ENCODE measurements at places on chromosomes 7 and 10.
A peak's percentile ranks its signal among the peaks of the same experiment; 100 is the strongest.

GRCh38 chr7:116702046-116702785, 30.2 kb downstream of the MET start:
- DNase-seq: no peak

- DNase-seq: no peak
These were observed 183.1 kb upstream of the YAE1 start for GRCh38 chr7:39383136-39383535.

DNA sequence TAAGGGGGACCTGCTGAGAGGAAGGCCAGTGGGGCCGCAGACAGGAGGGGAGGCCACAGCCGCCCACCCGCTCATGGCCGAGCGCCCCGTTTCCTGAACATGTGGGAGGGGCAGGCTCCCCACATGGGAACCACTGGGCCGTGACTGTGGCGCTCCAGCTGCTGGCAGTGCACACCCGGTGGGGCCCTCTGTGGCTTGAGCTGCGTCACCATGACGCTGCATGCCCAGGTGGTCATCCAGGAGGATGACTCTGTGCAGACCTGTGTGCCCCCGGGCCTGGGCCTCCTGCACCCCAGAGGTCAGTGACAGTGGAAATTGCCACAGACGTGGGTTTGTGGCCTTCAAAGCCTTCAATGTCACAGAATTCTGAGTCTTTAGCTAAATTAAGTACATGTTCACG, 85.1 kb downstream of the MGMT start:
- DNase-seq: peak; percentile 15

DNA sequence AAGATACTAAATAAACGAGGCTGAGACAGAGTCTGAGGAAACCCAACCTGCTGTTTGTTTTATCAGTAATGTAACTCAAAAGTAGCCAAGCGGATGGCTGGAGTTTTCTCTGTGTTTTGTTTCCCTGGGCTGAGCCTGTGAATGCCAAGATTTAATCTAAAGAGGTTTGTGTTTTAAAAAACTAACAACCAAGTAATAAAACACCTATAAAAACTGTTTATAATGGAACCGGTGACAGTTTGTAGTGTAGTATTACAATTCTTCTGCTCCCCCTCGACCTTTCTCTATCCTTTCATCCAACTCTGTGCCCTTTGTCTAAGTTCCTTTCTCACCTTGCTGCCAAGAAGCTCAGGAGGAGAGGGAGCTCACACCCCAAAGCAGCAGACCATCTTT, 2.6 kb upstream of the KAT6B start:
- DNase-seq: no peak

DNA sequence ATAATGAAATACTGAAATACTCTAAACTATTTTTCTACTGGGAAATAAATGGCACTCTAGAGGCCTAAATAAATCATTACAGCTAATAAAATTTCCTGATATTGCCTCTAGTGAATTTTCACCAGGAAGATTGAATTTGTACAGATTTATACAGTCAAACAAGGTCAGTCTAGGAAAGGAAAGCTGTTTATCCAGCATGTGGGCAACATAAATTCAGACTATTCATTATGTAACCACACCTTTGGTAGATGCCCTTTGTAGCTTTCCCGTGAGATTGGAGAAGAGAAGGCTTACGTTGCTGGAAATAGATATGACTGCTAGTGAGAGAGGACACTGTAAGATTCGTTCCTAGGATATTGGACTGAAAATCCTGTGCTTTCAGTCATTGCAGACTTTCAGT, 35.2 kb upstream of the PNLIP start:
- no peak for DNase-seq

- no peak for DNase-seq
These were observed 61.9 kb upstream of the ADO start for GRCh38 chr10:62742536-62743061.

DNA sequence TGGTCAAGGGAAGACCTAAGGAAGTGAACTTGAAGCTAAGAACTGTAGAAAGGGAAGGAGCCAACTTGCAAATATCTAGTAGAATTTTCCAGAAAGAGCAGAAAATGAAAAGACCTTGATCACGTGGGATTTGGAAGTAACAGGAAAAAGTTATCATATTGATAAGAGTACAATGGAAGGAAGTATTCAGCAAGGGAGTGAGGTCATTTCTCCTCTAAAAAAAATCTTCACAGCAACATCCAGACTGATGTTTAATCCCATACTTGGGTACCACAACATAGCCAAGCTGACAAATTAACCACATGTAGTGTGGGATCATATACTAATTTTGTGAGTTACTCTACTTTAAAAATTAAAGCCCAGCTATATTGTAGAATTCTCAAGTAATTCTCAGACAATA, 207.0 kb upstream of the CXCL12 start:
- DNase-seq: no peak

DNA sequence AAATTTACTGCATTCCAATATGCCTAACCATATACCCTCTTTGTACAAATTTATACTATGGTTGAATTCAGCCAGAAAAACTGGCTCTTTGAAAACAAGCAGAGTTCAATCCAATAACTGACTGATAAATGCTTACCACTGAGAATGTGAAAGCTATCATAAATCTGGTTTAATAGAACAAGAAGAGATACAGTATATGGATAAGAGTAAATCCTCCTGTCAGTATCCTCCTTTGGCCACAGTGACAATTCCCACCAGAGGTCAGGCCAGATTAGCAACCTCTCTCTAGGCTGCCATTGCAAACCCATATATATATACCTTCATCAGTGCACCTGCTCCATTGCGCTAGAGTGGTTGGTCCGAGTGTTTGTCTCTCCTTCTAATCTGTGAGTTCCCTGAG, 647.2 kb downstream of the GRM8 start:
- no peak for DNase-seq

GRCh38 chr10:80684259-80684658, 146.6 kb downstream of the SH2D4B start:
- peak; percentile 51 for DNase-seq

DNA sequence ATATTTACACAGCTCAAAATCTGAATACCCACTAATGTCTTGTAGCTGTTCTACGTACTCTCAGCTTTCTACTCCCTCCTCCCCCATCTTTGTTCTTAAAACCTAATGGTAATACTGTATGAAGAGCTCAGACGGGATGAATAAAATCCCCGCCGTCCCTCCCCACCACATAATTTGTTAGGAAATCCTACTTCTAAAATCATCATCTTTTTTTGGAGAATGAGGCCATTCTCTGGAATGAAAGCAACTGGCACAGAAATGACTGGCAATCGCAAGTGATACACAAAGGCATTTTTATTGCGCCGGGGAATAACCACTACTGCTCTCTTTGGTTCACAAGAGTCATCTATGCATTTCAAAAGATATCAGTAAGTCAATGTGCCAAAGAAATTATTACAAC, 27.3 kb downstream of the SLC35B4 start:
- no peak for DNase-seq

DNA sequence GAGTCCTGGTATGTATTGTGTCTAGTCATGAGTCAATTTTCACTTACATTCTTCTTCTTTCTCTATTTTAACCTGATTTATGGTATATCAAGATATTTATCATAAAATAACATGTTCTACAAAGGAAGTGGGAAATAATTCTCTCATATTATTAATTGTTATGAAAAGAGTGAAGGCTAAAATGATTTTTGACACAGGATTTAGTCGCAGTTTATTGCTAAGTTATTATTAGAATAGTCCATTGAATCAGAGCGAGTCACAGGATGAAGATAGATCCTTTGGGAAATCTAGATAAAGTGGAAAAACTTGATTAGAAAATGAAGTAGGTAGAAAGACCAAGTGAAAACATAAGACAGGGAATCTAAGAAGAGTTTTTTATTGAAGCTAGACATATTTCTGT, 184.3 kb upstream of the DGKB start:
- no peak for DNase-seq

- no peak for DNase-seq
These were observed 15.7 kb downstream of the UNCX start for GRCh38 chr7:1248143-1248915.

GRCh38 chr7:80815733-80816132, 103.1 kb downstream of the SEMA3C start:
- DNase-seq: no peak

GRCh38 chr7:92039900-92040299, 94.4 kb downstream of the CYP51A1 start:
- no peak for DNase-seq

DNA sequence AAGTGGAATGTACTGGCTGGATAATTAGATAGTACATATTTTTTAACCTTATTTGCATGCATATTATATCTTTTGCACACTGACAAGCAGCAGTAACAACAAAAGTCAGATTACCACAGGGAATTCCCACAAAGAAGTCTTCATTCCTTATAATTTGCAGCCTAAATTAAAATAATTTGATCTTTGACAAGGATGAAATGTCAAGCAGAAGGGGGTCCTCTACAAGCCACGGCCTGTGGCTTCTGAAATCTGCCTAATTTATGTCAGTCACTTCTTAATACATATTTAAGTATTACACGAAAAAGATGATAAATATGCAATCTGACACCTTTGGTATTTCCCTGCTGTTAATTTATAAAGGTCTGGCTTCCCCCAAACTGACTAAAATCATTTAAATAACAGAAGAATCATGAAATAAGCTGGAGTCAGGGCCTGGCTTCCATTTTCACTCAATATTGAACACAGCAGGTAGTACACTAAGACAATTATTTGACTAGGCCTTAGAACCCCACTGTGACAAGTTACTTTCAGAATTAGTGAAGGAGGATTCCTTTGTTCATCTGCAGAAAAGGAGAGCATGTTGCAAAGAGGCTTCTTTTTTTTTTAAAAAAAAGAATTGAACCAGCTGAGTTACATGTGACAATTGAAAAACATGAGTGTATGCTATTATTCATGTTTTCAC, 351.1 kb upstream of the ETV1 start:
- DNase-seq: no peak

GRCh38 chr7:149257146-149257545, 4.8 kb upstream of the ZNF783 start:
- no peak for DNase-seq

DNA sequence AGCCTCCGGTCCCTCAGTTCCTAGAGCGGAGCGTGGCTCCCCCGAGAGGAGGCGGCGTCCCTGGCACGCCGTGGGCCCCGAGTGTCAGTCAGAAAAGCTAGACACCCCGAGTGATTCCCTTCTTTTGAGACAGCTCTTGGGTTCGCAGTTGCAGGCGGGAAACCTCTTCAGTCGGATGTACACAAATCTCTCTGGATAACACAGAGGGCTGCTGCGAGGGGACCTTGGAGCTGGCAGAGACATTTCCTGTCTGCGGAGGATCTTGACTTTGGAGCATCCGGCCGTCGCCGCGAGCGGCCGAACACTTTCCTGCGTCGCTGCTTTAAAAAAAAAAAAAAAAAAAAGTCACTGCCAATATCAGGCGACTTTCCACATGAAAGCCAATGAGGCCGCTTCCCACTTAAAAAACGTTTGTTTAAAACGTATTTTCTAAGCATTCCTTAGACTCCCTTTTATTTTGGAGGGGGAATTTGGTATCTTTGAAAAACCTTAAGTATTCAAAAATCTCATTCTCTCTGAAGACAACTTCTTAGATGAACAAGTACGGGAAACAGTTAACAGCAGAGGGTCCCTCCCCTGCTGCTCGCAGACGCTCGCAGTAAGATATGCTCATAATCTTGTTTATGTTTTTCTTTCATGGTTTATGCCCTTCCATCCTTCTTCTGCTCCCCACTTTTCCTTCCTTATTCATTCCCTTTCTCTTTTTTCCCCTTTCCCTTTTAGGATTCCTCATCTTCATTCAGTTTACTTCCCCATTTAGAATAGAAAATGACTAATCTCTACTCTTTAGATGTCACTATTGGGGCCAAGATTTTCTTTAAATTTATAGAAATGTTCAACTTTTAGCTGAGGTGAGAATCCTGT, 10.0 kb downstream of the HHEX start:
- peak; percentile 28 for DNase-seq

DNA sequence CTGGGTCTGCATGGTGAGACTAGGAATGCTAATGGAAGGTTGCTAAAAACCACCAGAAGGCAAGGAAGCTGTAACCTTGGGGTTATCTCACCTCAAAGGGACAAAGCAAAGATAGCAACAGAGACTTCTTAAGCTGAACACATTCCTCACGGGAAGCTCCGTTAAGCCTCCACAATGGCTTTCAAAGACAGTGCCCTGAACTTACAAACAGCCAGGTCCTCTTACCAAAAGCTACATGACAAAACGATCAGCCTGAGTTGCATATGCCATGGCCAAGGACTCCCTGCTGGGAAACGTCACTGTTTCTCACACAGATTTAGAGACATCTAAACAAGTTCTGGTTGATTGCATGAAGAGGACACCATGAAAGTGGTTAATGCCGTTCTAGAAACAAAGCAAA, 52.7 kb downstream of the HTR5A start:
- peak; percentile 16 for DNase-seq

- DNase-seq: peak; percentile 53
These were observed 40.5 kb upstream of the SLF2 start for GRCh38 chr10:100872034-100872791.

GRCh38 chr10:127872011-127872761, 20.6 kb downstream of the CLRN3 start:
- no peak for DNase-seq

- DNase-seq: no peak
These were observed 7.7 kb downstream of the RFC2 start for GRCh38 chr7:74246497-74246896.

GRCh38 chr10:131789516-131789915, 111.3 kb upstream of the PPP2R2D start:
- DNase-seq: no peak

DNA sequence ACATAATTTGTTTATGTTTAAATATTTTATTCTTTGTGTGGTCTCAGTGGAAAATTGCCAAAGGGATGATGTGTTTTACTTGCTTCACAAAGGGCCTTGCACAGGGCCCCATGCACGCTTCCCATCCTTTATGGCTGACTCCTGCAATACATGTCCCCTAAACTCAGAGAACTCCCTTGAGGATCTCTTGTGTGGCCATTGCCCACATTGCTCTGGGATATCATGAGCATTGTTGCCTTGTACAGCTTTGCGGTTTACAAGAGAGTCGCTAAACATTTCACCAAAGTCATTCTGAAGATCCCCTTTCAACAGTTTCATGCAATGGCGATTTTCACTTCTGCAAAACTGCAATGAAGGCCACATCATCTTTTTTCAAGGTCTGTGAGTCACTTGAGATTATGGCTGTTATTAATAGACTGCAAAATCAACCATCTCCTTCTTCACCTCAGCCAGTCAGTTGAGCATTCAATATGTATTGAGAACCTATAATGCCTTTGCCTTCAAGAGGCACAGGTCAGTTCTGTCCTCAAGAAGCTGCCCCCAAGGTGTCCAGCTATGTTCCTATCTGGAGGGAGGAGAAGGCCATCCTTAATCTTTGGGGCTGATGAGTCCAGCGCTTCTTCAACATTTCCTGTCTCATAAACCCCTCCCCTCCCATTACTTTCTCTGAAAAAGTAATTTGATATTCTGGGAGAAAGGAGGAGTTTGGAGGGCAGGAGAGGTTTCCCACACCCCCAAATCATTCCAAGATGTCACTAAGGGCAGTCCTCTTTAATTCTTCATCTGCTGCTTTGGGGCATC, 108.1 kb downstream of the CCDC71L start:
- DNase-seq: peak; percentile 93

GRCh38 chr7:11665357-11665756, 166.6 kb downstream of the THSD7A start:
- DNase-seq: no peak

- no peak for DNase-seq
These were observed 24.8 kb upstream of the DLD start for GRCh38 chr7:107865956-107866775.

- no peak for DNase-seq
These were observed 325.5 kb downstream of the LHFPL3 start for GRCh38 chr7:104653825-104654401.
